ENCODE measurements at places on chromosomes 5 and 9. TPM values are rescaled to one million over a fixed set of nuclear protein-coding genes. Genes with fewer than 3 reads are reported as not detected.

GRCh38 chr5:132782101-132782500 lies 5.1 kb upstream of the SEPTIN8 start:
- DNase-seq, result no peak

- peak; percentile 56 for DNase-seq
Measured at GRCh38 chr5:177476531-177477233, 3.2 kb upstream of the DBN1 start.

- no peak for DNase-seq
Measured at GRCh38 chr9:127223810-127224177, 40.8 kb upstream of the GARNL3 start.

DNA sequence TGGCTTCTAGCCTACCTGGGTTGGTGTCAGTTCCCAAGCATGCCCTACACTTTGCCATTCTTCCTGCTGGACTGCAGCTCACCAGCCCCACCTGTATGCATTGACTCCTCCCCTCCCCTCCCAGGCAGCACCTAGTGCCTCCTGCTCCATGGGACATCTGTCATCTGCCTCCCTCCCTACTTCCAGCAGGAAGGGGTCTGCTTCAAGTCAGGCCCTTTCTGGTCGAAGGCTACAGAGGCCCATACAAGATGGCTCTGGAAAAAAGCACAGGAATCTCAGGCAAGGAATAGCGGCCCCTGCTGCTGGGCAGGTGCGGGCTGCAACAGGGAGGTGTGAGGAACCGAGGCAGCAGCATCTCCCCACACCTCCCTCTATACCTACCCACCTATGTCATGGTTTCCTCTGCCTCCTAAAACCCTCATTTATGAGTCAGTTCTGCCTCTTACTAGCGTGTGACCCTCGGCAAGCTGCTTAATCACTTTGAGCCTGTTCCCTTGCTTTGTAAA lies 19.7 kb downstream of the WWC1 start:
- DNase-seq, result no peak

- no peak for DNase-seq
Measured at GRCh38 chr5:169183576-169183975, 117.4 kb downstream of the SLIT3 start.

- no peak for DNase-seq
Measured at GRCh38 chr5:27944471-27944870, 906.1 kb upstream of the CDH9 start.

DNA sequence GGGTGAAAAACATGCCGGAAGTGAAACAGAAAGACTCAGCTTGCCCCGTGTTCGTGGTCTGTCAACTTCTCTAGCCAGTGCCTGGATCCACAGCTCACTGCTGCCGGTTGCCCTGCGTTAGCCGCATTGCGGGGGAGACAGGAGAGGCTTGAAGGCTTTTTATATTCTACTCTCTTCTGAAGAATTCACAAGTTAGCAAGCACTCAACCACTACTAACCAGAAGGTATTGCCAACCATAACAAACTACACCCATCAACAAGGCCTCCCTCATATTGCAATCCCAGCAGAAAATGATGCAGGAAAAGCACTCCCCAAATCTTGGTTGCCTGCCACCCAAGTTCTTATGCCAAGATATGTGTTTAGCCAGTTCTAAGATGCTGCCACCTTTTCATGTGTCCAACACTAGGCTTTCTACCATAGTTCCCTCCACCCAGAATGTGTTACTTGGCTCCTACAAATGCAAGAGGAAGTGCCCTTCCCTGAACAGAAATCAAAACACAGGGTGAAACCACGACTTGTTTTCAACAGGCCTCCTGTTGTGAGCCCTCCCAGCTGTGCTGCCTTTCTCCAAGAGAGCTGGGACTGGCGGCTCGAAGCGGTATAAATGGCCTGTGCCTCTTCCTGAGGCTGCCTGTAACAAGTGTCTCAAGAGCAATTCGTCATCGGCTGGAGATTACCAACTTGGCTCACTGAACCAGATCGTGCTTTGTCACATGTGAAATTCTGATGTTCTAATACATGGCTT lies 129.0 kb downstream of the SNX18 start:
- peak; percentile 77 for DNase-seq

DNA sequence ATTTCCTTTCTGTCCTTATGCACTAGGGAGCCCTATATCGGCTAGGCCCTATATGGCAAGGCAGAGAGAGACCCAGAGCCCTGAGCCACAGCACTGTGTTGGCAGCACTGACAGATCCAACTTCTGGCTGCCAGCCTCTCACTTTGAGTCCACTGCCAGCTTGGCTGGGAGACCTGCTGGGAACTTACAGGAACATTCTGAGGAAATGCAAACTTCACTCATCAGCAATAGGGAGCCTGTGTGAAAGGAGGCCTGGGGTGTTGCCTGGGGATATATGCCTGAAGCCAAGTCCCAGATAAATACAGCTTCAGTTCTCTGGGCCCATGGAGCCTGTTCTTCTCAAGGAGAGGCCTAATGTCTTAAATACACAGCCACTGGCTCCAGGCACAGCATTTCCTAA lies 78.0 kb downstream of the ADRB2 start:
- DNase-seq, result peak; percentile 84

DNA sequence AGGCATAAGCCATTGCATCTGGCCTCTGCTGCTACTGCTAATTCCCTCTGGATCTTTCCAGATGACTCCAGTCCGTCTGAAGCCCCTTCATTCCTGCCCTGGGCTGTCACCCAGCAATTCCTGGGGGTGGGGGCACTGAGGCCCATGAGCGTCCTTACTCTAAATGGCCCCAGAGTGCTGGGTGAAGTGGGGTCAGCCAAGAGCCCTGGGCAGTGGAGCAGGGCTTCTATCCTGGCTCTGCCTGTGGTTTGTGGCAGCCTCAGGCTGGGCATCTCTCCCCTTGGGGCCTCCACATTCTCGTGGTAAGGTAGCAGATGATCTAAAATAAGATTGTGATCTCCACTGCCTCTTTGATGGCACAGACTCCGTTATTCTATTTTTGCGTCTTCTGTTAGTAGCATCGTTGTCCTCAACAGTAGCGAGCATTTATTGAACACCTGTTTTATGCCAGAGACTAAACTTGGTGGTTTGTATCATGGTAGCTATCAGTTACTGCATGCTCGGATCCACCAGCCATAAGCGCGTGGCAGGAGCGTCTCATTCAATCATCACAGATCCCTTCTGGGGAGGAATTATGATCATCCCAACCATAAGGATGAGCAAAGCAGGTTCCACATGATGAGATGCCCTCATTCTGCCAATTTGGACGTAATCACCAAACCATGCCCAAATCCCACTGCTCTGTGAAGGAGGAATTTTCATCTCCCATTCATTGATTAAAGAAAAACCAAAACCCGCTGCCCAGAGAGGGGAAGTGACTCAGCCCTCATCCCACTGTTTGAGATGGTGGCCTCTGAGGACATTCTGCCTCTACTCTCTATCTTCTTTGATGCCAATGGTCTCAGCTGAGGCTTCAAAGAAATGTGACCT lies 21.9 kb upstream of the DUSP1 start:
- peak; percentile 61 for DNase-seq

GRCh38 chr5:137630216-137630971 lies 105.5 kb downstream of the KLHL3 start:
- DNase-seq, result no peak

- DNase-seq, result no peak
Measured at GRCh38 chr5:177443144-177443983, 3.2 kb upstream of the PRR7 start.

GRCh38 chr5:122120957-122121356 lies 8.4 kb upstream of the ZNF474 start:
- DNase-seq, result no peak

GRCh38 chr9:77756449-77756848 lies 108.3 kb upstream of the GNA14 start:
- DNase-seq, result no peak

- no peak for DNase-seq
Measured at GRCh38 chr5:8474569-8474930, 605.6 kb downstream of the MTRR start.

GRCh38 chr5:125823572-125823971 lies 599.6 kb upstream of the GRAMD2B start:
- DNase-seq, result no peak

DNA sequence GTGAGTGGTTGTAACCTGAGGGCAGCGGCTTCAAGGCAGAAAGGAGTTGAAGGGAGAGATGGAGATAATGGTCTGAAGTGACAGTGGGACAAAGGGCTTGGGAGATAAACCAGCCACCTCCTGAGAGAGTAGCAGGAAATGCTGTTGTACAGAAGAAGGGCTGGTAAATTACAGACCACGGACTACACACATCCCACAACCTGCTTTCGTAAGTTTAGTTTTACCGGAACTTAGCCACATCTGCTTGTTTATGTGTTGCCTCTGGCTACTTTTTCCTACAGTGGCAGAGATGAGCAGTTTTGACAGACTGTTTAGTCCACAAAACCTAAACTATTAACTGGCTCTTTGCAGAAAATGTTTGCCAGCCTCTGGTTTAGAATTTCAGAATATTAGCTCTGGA lies 269.5 kb downstream of the ARHGEF28 start:
- no peak for DNase-seq

- no peak for DNase-seq
Measured at GRCh38 chr5:153159616-153160015, 330.9 kb upstream of the GRIA1 start.

DNA sequence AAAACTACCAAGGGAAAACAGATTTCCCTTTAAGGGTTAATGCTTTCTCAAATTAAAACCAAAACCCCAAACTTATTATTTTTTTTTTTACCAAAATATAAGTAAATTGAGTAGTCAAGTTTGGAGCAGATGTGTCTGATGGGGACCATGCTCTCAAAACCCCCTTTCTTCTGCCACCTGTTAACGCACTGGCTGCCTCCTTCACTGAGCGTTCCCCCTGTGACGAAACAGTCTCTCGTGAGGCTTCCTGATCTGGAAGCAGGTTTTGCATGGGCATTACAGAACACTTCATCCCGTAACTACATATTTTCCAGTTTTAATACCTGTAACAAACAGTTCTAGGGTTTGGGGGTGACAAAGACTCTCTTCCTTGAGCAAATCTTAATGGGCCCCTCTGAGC lies 59.4 kb downstream of the ANKH start:
- no peak for DNase-seq

GRCh38 chr5:115132465-115132864 lies 37.2 kb downstream of the TRIM36 start:
- DNase-seq, result no peak

- DNase-seq, result no peak
Measured at GRCh38 chr5:34436761-34437501, 219.2 kb upstream of the RAI14 start.

DNA sequence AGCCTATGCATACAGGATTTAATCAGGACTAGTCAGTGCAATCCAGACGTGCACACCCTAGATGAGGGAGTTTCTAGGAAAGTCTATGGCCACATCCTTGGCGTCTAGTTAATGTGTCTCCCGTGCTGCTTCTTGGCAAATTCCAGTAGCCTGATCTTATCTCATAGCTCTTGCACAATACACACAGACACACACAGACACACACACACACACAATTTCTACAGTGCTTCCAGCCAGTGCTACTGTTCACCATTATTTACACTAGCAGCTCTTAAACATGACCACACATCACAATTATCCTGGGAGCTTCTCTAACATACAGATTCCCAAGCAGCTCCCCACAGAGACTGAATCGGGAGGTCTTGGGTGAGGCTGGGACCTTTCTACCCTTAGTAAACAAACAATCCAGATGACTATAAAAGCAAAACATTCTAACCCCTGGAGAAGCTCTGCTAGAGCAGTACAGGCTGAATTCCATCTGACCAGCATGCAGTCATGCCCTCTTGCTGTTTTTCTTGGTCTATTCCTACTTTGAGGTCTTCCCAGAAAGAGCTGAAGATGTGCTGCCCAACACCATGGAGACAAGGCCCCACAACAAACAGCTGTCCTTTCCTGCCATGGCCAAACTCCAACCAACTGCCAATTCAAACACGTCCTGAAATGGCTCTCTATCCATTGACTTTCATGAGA lies 236.6 kb downstream of the DEPDC1B start:
- no peak for DNase-seq

- DNase-seq, result no peak
Measured at GRCh38 chr9:104094534-104095015, 466 bp downstream of the SMC2 start.

DNA sequence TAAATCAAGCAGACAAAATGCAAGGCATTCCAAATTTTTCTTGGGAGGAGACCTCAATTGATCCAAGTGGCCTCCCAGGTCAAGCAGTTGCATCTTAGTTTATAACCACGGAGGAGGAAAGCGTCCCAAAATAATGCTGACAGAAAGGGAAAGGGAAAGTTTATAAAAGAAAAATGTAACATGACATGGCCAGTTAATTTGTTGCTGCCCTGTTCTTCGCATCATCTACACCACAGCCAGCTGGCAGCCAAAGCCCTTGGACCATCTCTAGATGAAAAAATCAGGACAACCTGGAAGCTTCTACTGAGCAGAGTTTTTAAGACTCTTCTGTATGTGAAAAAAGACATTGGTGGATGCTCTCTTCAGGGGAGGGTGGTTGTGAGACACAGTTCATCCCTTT lies 128.8 kb upstream of the FBXL7 start:
- no peak for DNase-seq

HSPB3 gene
- total RNA-seq, result not detected

TMEFF1 gene
- total RNA-seq, result not detected

TEX48 gene
- total RNA-seq, result not detected

TNFSF15 gene
- under 0.01 TPM for total RNA-seq

MYMK gene
- total RNA-seq, result not detected

GOLGA1 gene
- 36.8 TPM for total RNA-seq

IFNE gene
- not detected for total RNA-seq

PDE8B gene
- 28.1 TPM for total RNA-seq

TGFBR1 gene
- 13.9 TPM for total RNA-seq

IFNA8 gene
- not detected for total RNA-seq

ARAP3 gene
- 55.5 TPM for total RNA-seq

NSG2 gene
- not detected for total RNA-seq

SPATA31E1 gene
- not detected for total RNA-seq
